ENCODE measurements at places on chromosomes 1 and 21.

GRCh38 chr1:164240081-164240480 is 318.9 kb upstream of the PBX1 start:
- peak; percentile 56 for DNase-seq

DNA sequence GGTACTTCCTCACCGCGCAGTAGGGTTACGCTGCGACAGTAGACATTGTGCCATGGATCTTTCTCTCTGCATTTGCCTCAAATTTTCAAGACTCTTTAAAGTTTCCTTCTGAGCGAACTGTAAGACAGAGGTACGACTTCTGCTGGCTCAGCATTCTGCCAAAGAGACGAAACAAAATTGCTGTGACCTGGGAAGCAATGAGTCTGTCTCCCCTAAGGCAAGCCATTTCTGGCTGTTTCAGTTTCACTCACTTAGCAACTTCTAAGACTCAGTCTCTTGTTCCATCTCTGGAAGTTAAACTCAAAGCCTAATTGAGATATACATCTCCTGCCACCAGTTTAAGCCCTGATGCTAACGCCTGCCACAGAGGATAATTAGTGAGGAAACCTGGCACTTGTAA is 510.9 kb upstream of the DAB1 start:
- DNase-seq: no peak

GRCh38 chr21:43858806-43859648 is 6.0 kb upstream of the AGPAT3 start:
- DNase-seq: no peak

- DNase-seq: no peak
Measured at GRCh38 chr21:28832013-28832714, 160.5 kb downstream of the LTN1 start.

- no peak for DNase-seq
Measured at GRCh38 chr1:192807211-192808162, 1.4 kb upstream of the RGS2 start.

DNA sequence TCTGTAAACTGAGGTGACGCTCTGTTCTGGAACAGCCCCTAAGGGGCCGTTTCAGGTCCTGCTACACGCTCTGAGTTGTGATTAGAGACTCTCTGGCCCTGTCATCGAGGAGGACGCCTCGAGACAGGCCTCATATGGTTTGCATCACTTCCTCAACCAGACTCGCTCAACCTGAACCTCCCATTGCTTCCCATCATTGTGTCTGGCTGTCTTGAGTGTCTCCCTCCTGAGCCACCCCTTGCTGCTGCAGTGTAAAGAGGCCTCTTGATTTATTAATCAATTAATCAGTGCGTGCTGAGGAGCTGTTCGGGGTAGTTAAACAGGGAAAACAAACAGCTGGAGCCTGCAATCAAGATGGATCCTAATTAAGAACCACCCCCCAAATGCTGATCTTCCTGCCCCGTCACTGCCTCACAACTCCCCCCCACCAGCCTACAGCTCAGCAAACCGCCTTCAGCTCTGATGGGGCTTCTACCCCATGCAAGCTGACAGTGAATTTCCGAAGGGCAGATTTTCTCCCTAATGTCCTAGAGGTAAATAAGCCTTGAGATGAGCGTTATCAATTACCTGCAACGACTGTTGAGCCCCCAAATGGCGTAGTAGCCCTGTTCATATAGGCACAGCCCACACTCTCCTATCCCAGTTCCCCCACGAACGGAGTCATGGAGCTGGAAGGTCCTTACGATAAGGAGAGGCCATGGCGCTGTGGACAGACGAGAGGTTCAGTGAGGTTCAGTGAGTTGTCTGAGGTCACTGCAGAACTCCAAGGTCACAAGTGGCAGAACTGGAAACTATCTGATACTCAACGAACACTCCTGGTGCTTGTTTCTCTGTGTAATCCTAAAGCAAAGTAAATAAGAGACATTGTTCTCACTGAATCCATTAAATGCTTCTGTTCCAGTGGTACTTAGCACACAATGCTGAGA is 210.6 kb downstream of the KIF26B start:
- no peak for DNase-seq

DNA sequence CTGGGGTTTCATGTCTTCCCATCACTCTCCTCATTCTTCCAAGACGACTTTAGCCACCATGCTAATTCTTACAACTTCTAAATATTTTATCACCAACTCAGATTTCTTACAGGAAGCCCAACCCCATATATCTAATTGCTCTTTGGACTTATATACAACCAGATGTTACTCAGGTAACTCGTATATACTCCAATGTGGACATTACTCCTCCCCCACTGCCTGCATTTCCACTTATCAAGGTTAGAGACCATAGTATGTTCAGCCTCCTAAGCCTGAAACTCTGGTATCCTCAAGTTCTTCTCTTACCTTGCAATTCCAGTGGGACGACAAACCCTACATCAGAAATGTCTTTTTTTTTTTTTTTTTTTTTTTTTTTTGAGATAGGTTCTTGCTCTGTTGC is 2.7 kb upstream of the RCC1 start:
- no peak for DNase-seq

- no peak for DNase-seq
Measured at GRCh38 chr21:32909393-32909792, 116.3 kb upstream of the OLIG2 start.

DNA sequence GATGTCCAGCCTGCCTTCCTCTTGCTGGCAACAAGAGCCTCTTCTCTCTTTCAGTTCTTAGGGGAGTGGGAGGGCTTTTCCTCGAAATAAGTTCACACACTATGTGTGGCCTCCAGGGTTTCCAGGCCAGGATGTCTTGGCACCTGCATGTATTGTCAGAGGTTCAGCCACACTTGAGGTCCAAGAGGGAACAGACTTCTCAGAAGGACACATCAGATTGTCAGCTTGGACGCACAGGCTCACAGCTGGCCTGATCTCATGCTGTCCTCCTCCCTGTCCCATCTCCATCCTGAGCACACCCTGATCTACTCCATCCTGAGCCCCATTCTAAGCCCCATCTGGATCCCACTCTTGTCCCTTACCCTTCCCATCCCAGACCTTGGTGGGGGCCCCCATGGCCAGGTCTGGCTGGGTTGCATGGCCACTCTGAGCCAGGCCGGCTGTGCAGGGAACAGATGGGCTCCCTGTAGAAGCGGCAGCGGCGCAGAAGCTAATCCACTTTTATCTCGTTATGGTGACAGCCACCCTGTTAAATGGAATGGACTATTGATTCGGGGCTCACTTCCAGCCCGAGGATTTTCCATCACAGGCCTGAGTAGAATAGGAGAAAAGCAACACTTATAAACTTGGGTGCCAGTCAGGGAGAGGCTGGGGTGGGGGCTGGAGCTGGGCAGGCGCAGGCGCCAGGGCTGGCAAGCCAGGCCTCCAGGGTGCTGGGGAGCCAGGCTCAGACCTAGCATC is 85.1 kb upstream of the CSF3R start:
- no peak for DNase-seq

DNA sequence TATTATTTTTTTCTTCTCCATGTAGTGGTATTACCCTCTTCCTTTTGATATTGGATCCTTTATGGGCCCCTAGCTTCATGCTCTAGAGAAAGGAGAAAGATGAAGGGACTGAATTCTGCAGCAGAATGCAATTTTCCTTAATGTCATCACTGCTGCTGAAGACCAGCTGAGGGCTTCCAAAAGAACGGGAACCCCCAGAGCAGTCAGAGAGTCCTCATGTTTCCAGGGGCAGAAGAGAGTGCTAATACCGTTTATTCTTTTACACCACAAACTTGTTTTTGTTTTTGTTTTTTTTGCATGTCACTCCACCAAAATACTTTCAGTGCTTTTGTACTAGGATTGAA is 21.1 kb upstream of the TBX15 start:
- DNase-seq: no peak

DNA sequence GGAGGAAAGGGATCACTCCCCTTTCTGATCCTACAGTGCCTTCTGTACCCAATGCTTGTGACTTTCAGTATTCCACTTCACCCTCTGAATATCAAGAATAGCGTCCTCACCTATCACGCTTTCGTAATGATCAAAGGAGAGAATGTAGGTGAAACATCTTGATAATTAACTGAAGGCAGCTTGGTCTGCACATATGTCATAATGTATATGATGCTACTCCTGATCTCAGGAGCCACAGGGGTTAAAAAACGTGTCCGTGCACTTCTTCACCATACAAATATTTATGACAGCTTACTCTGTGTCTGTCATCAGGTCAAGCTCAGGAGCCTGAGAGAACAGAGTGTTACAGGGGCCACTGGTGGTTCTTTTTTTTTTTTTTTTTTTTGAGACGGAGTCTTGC is 1.2 kb upstream of the PIK3C2B start:
- no peak for DNase-seq

- DNase-seq: no peak
Measured at GRCh38 chr1:201419746-201420607, 1.6 kb downstream of the TNNI1 start.

- no peak for DNase-seq
Measured at GRCh38 chr21:34513129-34513675, 1.2 kb upstream of the KCNE1 start.

DNA sequence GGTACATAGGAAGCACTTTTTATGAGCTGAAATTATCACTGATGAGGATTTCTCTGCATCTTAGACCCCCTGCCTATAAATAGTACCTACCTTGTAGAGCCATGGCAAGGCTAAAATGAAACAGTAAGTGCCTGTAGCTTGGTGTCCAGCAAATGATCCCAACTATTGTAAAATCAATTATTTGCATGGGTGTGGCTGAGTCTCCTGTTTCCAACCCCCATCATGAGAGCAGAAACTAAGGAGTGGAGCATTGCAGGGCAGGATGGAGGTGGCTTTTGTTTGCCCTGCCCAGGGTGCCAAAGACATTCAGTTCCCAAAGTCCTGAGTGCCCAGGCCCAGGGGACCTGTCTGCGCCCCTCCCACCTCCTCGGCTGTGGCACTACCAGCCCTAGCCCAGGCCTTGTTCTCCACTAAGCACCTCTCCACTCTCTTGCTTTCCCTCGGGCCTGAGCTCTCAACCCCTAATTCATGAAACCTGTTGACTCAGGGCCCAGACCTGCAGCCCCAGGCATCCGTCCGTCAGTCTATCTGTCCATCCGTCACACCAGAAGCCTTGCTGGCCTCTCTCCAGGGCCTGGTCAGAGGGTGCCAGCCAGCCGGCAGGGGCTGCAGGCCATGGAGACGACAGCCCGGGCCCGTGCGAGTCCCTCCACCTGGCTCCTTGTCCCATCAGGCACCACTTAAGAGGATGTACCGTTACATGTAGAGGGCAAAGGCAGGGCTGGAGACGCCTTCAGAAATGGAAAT is 39.6 kb downstream of the PAX7 start:
- DNase-seq: no peak

DNA sequence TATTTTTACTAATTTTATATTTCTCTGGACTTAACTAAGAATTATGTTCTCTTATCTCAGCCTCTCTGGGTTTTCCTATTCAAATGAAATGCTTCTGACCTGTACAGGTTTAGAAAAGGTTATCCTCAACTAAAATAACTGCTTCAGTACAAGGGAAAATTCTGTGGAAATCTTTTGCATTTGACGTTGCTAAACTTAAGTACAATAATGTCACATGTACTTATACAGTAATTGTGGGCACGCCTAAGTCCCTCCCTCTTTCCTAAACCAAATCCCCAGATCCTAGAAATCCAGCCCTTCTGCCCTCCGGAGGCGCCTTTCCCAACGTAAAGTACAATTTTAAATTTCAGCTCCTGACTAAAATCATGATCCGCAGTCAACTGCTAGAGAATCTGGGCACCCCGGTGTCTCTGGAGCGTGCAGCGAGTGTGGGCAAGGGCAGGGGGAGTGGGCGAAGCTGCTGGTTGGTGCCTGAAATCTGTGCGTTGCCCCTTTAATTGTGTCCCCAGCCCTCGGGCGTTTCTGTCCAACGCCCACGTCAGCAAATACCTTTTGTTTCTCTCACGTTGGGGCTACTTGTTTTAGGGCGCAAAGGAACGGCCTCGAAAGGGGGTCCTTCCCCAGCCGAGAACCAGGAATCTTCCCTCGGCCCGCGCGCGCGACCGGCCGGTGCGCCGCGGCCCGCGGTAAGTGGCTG is at the start of gene ZBTB8A:
TSS of gene ZBTB8A (plus strand) at position 541 of the 697 bp plus-strand sequence. CDS start 53,505 bp downstream, outside the sequence.
- DNase-seq: peak; percentile 40

- DNase-seq: no peak
Measured at GRCh38 chr1:41041614-41042270, 20.2 kb upstream of the SLFNL1 start.

- DNase-seq: no peak
Measured at GRCh38 chr1:173506437-173506836, 29.3 kb downstream of the PRDX6 start.

- DNase-seq: no peak
Measured at GRCh38 chr1:235004840-235005391, 123.7 kb downstream of the TOMM20 start.

DNA sequence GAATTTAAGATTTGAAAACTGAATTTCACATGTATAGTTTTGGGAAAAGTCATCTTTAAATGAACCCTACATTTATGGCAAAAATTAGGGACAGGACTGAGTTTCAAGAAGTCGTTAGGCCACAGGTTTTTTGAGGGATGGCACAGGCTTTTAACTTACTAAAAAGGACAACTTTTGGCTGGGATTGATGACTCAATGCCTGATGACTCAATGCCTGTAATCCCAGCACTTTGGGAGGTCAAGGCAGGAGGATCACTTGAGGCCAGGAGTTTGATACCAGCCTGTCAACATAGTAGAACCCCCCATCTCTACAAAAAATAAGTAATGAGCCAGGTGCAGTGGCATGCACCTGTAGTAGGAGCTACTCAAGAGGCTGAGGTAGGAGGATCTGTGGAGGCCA is 15.9 kb downstream of the UCK2 start:
- no peak for DNase-seq

GRCh38 chr1:8825985-8826481 is 8.6 kb upstream of the RERE start:
- no peak for DNase-seq

DNA sequence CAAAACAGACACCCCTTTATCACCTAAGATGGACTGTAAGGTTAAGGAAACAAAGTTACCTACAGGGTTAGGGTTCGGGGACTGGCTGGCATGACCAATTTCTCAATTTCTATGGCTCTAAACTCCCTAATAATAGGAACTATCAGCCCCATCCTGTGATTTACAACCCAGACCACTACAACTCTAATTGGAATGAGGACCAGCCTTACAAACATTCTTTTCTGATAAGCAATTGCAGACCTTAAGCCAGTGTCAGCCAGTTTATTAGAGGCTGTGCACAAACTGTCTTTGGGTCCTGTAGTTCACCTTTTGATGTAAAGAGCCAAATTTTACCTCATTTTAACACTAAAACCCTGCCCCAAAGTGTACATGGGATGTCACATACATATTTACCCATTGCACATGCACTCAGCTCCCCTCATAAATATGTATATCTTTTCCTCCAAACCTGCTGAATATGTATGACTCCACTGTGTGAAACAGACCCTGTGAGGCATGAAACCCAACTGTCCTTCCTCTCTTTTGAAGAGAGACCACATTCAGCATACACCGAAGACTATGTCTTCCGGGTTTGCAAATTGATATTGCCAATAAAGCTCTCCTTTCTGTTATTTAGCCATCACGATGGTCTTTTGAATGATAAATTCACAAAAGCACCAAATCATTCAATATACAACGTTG is 7.3 kb upstream of the APP start:
- DNase-seq: no peak

All from Caco-2 (cell line).